ENCODE measurements at places on chromosomes 6 and 20.

GRCh38 chr6:167781066-167781767, 45.5 kb upstream of the AFDN start:
- DNase-seq = no peak

GRCh38 chr6:107624050-107624449, 134.1 kb downstream of the SOBP start:
- no peak for DNase-seq

DNA sequence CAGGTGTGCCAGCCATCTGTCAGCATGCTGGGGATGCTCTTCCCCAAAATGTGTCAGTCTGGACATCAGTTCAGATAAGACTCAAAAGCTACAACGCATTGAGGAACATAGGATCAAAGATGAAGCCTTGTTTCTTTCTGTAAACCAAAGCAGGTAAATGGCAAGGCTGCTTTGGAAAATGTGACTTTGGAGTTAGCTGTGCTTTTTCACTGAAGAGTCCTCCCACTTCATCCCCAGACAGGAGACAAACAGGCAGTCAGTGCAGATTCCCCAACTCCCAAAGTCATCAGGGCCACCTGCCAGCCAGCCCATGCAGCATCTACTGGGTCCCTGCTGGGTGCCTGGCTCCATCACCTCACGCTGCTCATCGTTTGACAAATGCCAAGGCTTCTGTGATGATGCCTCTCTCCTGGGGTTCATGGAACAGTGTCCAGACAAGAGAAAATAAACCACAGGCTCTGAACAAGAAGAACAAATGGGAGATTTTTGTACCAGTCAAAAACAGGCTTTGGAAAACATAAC, 205.0 kb upstream of the BTBD3 start:
- DNase-seq = no peak

GRCh38 chr6:160791981-160792418, 90.0 kb downstream of the PLG start:
- DNase-seq = no peak

DNA sequence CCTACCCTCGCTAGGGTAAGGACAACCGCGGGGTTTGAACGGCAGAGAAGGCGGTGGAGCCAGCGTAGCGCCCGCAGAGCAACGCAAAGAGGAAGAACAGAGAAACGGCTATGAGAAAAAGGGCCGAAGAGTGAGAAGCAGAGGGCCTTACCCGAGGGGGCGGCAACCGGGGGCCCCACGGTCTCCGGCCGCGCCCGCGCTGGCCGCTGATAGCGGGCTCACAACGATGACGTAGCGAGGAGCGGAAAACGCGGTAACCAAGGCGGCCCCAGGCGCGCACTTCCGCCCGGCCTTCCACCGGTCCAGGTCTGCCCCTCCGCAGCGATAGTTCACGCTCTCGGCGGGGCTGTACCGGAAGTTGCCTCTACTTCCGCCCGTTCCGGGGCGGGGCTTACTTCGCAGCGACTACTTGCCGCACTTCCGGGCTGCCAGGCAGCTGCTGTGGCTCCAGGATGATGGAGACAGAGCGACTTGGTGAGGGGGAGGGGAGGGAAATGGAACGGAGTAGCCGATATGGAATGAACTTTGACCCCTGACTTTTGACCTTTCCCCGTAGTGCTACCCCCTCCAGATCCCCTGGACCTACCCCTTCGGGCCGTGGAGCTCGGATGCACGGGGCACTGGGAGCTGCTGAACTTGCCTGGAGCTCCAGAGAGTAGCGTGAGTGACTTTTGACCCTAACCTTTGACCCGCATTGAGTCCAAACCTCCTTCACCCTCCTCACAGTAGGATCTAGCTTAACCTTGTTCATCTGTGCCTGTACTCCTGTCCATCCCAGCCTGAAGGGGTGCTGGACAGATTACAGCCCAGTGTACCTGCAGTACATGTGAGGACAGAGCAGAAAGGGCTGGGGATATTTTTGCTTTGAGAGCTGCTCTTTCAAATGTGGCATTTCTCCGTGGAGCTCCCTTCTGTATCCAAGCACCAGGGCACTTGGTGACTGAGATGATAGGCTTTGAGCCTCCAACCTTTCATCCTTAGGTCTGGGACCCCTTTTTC, at the start of the genes NELFE and SKIC2:
TSS of gene NELFE (minus strand) at position 231 of the 999 bp plus-strand sequence. CDS start 525 bp downstream, outside the sequence.
TSS of gene SKIC2 (plus strand) at position 435 of the 999 bp plus-strand sequence. CDS start at position 453, 18 bp downstream.
- DNase-seq = peak; percentile 97

DNA sequence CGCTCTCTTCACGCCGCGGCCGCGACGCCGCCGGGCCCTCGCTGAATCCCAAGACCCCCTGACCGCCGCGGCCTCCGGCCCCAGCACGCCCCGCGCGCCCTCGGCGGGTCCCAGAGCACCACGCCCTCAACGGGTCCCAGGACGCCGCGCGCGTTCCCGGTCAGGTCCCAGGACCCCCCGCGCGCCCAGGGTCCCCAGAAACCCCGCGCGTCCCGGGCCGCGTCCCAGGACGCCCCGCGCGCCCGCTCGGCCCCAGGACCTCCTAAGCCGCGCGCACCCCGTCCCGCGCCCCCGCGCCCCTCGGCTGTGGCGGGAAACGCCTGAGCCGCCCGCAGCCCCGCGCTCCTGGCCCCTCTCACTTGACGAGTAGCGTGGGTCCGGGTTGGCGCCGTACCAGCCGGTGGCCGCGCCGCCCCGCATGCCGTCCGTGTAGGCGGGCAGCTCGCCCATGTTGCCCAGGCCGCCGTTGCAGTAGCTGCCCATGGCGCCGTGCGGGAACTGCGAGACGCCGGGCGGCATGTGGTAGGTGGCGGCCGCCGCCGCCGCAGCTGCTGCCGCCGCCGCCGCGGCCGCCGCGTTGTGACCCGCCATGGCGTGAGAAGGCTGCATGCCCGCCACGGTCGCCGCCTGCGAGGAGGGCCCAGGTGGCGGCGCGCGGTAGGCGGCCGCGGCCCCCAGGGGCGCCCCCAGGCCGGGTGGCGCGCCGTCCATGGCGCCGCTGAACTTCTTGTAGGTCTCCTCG, 556 bp downstream of the NKX2-4 start:
- no peak for DNase-seq

GRCh38 chr20:3716195-3716834, 3.9 kb upstream of the SIGLEC1 start:
- DNase-seq = no peak

GRCh38 chr20:57200882-57201695, 65.4 kb downstream of the BMP7 start:
- DNase-seq = no peak

DNA sequence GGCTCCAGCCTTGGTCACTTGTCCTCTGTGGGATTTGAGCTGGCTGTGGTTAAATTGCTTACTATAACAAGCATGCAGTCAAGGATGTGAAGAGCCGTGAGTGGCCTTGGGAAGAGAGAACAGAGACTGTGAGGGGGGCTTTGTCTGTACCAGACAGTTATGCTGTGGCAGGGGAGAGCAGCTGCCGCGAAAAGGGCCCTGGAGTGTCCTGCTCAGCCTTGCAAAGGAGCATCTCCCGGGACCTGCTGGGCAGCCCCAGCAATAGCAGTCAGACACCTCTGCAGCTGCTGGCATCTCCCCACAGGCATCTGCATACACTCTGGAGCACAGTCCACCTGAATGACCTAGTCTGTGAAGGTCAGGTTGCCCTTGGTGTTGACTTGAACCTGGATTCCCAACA, 6.3 kb downstream of the EBF4 start:
- no peak for DNase-seq

DNA sequence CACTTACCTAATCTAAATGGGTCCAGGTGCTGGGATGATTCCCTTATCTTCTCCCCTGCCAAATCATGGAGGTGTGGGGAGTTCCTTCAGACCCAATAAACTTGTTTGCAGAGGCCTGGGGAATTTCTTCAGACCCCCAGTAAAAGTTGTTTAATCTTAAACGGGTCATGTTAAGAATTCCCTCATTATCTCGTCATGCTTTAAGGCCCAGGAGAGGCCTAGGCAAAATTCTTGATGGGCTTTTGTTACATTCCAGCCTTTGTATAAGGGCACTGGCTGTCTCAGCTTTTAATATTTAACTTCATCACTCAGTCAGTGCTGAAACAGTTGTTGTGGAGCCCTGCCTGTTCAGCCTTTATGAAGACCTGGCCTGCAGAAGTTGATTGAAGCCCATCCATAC, 11.0 kb upstream of the SLC35B3 start:
- no peak for DNase-seq

DNA sequence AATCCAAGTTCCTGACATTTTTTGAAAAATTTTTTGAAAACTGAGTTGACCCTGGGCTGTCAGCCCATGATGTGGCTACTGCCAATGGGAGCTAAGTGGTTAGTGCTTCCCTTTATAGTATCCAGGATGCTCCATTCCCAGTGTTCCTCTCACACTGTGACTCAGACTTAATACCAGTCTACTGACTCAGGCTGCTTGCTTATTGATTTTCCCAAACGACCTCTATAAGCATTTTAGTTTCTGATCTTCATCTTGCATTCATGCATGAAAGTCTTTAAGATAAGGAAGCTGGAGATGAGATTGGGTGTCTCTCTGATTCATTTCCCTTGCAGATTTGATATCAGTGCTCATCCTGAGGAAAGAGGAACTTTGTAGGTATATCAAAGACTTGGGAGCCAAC, 560.0 kb downstream of the TBC1D32 start:
- no peak for DNase-seq

DNA sequence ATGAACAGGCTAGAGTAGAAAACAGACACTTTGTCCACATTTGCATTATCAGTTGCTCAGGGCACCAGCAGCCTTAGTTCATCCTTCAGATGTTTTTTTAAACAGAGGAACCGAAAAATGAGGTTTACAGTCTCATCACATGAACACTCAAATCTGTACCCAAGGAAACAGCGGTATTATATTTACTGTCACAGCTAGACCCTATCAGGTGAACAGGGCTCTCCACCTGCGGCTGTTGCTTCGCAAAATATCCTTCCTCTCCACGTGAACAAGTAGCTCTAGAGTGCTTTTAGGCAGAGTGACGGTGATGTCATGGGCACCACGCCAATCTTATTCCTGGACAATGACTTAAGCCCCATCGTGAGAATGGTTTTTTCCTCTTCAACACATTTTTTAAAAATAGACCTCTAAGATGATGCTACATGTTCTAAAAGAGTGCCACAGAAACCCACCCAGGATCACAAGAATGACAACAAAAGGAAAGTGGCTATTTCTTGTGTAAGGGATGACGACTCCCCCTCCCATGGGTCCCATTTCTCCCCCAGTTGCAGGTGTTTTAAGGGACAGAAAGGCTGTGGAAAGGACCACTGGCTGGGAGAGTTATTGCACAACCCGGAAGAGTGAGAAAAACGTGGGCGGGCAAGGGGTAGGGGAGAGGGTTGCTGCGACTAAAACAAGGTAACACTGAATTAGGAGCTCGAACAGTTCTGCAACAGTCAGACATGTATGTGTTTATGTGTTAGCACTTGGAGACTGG, 77.7 kb downstream of the EFHC1 start:
- DNase-seq = no peak

GRCh38 chr6:84764332-84765049, at the start of gene TBX18:
Gene TBX18, minus strand, starts transcription at chr6:84764598. Its CDS starts 417 bp downstream, at chr6:84764181.
- peak; percentile 93 for DNase-seq

- DNase-seq = no peak
These were observed 9.7 kb upstream of the ZSCAN9 start for GRCh38 chr6:28215425-28215824.

DNA sequence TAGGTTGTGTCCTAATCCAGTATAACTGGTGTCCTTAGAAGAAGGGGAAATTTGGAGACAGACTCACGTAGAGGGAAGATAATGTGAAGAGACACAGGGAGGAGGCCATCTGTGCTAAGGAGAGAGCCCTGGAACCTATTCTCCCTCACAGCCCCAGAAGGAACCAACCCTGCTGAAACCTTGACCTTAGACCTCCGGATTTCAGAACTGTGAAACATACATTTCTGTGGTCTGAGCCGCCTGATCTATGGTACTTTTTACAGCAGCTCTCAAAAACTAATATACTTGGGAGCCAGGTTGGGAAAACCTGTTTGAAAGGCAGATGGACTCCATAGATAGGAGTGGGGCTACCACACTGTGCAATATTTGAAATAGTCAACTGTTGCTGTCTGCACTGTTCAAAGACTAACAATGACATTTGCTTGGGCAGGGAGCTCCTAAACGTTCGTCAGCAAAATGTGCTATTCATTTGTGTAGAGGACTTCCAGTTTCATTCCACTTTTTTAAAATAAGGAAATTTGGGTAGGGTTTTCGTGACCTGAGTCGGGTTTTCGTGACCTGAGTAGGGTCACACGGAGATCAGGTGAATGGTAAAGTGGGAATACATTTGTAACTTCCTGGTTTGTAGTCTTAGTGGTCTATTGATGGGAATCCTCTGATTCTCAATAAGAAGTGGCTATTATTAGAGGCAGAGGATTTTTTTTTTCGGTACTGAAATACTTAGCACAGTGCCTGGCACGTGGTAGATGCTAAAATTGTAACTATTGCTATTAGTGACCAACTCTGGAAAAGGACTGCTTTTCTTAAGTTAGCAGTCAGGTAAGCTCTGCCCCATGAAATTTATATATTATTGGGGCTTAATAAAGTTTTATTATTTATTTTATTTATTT, 11.4 kb downstream of the TAGAP start:
- no peak for DNase-seq

- DNase-seq = no peak
These were observed 6.8 kb downstream of the CGA start for GRCh38 chr6:87088076-87088475.

GRCh38 chr6:27321901-27322300, 9.8 kb upstream of the POM121L2 start:
- no peak for DNase-seq

DNA sequence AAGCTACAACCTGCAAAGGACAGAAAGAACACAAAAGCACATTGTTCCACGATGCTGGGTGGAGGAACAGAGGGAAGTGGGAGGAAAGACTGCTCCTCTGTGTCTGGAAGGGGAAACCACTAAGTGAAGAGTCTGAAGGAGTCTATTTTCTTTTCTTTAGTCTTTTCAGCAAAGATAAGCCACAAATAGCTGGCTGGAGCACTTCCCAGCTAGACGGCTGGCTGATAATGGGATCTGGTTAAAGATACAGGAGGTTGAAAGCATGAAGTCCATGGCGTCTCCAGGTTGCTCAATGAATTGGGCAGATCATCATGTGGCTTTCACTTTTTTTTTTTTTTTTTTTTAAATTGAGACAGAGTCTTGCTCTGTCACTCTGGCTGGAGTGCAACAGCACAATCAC, 154.0 kb upstream of the KCNG1 start:
- no peak for DNase-seq

GRCh38 chr6:135419162-135419561, 78.4 kb downstream of the AHI1 start:
- DNase-seq = no peak

DNA sequence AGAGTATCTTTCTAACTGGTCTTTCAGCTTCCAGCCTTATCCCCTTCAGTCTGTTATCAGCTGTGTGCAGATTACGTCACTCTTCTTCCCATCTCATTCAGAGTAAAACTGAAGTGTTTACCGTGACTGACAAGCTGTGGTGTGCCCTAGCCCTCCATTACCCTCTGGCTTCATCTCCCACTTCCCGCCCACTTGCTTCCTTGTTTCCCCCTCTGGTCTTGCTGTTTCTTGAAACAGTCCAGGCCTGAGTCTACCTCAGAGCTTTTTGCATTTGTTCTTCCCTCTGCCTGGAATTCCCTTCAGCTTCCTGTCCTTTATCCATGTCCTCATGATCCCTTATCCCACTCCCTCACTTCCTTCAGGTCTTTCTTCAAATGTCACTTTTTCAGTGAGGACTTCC, 66.9 kb downstream of the CARMIL1 start:
- DNase-seq = no peak

GRCh38 chr20:57682184-57683101, 27.4 kb downstream of the PMEPA1 start:
- DNase-seq = no peak
